ENCODE measurements at places on chromosomes 4 and X.

DNA sequence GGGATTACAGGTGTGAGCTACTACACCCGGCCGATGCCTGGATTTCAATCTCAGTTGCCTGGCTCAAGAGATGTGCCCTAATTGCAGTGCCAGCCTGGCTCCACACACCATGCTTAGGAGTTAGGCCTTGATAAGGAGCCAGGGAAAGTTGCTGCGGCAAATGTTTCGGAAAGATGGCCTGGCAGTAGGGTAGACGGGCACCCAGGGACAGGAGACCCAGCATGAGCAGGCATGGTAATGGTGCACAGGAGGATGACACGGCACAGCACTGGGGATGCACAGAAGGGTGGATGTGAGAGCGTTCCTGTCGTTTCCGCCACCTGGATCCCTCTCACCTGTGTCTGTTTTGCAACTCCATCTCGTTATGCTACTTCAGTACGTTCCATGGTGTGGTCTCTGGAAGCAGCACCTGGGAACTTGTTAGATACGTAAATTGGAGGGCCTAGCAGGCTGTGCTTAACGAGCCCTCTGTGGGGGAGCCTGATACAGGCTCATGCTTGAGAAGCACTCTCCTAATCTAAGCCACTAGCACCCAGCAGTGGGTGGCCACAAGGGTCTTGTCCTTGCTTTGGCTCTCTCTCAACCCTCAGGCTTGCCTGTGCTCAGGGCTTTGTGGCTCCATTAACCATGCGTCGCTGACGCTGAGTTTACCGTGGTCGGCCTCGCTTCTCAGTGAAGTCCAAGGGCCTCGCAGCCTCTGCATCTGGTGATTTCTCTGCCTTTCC, 20.3 kb downstream of the RNF4 start:
- no peak for DNase-seq

GRCh38 chrX:73922856-73923455, 360.0 kb downstream of the CHIC1 start:
- no peak for DNase-seq

DNA sequence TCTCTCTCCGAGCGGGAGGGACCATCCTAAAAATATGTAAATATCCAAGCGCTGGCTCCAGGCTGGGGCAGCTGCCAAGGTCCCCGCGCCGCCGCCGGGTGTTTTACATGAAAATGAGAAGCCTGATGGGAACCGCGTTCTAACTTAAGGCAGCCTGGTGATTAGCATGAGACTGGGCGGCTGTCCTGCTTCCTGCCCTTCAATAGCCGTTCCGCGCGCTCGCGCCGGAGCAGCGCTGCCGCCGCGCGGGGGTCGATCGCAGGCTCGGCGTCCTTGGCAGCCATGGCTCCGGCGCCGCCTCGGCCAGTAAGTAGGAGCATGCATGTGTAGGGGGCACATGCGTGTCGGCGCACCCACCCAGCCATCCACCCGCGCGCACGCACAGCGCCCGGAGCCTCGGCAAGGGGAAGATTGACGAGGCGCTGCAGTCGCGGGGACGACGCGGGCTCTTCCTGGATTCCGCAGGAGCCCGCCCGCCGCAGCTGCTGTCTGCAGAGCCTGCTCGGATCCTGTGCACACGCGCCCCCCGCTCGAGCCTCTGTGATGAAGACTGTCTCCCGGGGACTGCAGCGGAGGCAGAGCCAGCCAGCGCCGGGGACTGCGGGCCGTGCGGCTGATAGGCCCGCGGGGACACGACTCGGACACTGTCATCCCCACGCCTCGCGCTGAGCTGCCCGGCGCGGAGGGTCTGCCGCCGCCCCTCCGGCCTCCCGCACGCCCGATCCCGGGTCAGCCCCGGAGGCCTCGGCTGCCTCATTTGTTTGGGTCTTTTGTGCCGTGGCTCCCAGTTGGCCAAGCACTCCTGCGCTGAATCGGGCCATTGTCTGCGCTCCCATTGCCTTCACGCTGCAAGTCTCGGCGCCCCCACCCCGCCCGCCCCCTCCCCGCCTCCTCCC, 734 bp downstream of the STOX2 start:
- peak; percentile 83 for DNase-seq

- no peak for DNase-seq
These were observed 217.0 kb downstream of the RAB28 start for GRCh38 chr4:13267091-13267490.

DNA sequence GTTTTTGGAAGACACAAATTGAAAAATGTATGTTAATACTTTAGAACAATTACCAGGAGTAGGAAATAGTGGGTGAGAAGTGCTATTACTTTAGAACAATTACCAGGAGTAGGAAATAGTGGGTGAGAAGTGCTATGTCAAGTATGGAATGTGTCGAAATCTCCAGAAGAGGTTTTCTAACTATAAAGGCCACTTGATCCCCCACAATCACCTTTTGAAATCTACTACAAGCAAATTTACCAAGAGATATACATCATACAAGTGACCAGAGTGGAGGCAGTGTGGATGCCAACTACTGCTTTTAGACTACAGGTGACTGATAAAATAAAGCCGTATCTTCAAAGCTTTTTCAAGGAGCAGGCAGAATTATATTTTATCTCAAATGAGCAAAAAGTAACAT, 43.1 kb downstream of the MAB21L2 start:
- no peak for DNase-seq

Measured in neural progenitor cell (in vitro differentiated cells).